Stimulated activated CD4-positive, alpha-beta T cell treated with anti-CD3 and anti-CD28 coated beads, TNF-alpha, amount 100 ng/mL, for 1 hour (primary cell): ENCODE measurements at places on chromosomes 3 and 15.

DNA sequence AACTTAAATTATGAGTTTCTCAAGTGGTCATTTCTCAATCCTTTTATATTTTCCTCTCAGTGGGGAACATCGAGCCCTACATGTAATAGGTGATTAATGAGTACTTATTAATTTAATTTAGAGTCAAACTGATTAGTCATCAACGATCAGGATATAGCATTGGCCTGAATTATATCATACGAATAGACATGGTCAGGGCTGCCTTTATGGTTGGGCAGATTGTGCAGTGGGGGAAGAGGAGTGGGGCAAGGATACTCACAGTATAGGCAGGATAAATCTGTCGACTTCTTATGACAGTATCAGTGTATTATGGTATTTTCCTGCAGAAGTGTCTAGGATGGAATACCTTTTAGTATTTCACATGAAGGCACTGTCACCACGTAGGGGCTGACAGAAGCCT, 27.0 kb downstream of the C2CD4A start:
- no peak for DNase-seq

DNA sequence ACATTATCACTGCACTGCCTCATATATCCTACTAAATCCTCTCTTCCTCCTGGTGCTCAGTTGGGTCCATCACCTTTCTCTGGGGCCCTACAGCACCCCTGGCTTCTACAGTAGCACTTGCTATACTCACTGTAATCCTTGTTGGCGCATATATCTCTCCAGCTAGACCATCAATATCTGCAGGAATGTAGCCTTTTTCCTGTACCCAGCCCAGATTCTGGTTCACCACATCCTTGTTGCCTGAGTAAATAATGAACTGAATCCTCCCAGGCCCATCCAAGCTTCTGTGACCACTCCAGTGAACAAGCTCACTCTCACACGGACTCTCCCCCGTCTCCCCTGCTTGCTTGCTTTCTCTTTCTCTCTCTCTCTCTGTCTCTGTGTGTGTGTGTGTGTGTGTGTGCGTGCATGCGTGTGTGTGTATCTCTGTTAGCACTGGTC, 62.5 kb upstream of the LIPC start:
- DNase-seq, result no peak

DNA sequence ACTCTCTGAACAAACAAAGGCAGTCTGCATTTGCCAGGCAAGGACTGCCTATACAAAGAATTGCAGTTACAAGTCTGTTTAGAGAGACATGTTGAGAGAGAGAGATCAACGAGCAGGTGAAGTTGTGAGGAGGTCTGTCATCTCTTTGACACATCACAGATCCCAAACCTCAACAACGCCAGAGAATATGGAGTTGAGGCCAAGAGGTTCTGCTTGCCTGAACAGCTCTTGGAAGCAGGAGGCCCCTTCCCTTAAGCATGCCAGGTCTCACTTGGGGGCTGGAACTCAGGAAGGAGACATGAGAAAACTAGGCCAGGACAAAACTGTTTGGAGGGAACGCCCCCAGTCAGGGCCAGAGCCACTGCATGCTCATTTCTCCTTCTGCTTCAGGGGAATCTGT, 22.3 kb upstream of the MUSTN1 start:
- DNase-seq, result no peak

DNA sequence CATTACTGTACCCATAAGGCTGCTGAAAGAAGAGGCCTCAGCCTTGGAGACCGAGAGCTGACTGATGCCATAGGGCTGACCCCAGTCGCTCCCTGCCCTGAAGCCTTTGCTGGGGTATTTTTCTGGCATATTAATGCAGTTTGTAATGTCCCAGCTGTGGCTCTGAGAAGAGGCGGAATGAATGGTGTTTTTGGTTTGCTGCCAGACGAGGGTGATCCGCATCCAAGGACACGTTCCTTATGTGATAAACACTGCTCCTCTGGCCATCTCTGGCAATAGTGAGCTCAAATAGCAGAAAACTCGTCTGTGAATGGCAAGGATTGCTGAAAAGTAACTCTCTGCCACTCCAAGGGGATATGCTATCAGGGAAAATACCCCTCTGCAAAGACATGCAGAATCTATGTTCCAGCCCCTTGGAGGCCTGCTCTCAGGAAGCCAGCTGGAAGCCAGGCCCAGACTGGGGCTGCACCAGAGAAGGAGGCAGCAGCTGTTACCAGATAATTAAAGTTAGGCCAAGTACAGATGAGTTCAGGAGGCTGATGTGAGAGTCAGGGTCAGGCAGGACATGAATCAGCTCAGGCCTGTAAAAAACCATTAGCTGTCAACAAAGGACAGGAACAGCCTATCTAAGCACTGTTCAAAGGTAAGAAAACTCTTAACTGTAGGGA, 28.9 kb upstream of the KLHL6 start:
- DNase-seq, result no peak

DNA sequence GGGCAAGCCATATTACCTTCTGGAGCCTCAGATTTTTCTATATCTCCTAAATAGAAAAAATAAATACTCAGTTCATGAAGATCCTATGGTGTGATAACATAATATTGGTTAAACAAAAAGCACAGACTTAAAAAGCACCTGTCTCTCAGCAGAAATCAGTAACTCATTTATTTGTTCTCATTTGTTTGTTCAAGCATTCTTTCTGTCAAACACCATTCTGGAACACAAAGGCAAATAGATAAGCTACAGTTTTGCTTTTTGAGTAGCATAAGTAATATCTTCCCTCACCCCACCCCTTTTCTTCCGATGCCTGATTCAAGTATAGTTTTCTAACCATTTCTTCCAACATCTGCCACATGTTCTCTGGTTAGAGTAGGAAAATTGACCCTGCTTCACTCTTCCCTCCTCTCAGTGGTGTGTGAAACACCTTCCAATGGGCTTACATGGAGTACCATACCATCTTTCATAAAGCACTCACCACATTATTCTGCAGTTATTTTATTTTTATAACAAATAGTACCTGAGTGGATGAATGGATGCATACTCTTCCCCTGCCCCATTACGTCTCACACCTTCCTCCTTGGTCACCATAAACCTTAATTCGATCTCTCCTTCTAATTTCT, 8.4 kb upstream of the IL1RAP start:
- no peak for DNase-seq
